ENCODE measurements at places on chromosomes 7 and 10.

- no peak for ATAC-seq
These were observed 47.4 kb downstream of the ORC5 start for GRCh38 chr7:104160375-104160774.

DNA sequence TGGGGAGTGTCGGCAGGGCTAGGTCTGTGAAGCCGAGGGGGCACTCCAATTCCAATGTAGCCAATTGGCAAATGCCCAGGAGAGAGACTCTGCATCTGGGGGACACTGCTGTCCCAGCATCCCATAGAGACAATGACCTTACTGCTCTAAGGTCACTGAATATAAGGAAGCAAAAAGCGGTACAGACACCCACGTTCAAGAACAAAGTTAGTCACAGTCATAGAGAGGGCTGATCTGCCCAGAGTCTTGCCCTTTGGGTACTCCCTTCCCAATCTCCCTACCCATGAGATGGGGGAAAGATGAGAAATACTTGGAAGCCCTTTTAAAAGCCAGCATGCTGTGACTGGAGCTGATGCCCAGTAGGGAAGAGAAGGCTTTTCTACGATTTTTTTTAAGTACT is 76.3 kb upstream of the GSDME start:
- ATAC-seq, result peak; percentile 48

DNA sequence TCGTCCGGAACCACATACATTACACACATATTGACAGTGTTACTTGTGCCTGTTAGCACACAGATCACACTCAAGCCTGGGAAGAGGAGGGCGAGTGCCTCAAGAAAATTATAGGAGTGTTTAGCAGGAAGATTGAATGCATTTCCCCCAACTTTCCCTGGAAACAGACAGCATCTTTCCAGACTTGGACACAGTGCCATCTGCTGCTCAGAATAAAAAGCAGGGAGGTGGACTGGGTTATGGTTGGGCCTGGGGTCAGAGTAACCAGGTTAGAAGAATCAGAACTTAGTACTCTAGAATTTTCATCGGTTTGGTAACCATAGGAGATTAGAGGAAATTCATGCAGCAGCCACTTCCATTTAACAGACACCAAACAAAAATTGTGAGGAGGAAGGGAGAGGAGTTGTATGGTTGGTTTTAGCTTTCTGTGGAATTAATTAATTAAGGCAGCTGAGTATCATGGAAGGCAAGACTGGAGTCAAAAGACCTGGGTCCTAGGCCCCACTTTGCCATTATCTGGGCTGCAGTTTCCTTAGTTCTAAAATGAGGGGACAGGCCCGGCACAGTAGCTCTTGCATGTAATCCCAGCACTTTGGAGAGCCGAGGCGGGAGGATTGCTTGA is 43.4 kb upstream of the OPTN start:
- ATAC-seq, result no peak

GRCh38 chr10:121268363-121268762 is 329.9 kb downstream of the FGFR2 start:
- ATAC-seq, result no peak

- peak; percentile 75 for ATAC-seq
These were observed 128.9 kb downstream of the ZNF365 start for GRCh38 chr10:62502995-62503613.

DNA sequence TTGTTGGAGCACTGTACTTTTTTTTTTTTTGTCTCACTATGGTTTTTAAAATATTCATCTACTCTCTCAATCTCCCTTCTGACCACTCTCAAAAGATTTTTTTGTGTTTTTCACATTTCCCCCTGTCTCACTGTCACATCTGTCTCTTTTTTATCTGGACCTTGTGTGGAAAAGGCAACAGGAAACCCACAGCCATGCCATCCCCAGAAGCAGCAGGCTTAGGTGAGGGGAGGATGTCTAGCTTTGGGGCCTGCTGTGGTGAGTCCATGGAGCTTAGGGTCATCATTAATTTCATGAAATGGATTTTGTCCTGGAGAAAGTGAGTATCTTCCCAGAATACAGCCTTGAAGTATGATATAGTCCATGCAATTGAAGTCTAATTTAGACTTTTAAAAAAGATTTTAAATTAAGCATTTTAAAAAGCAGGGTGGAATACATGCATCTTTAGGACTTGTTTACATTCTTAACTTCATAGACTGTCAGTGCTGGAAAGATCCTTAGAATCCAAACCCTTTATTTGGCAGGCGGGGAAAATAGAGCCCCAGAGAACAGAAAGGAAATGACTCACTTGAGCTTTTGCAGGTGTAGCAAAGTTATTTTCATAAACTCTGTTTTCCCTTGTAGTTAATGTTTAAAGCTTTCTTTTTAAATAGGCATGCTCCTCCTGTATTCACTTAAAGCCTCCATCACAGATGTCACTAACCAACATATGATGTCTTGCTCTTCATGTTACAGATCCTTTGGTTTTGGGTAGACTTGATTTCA is 25.1 kb downstream of the MINDY4 start:
- ATAC-seq, result no peak

GRCh38 chr10:6025683-6026255 is 36.4 kb downstream of the IL2RA start:
- ATAC-seq, result no peak

GRCh38 chr7:27116962-27117886 is 13.3 kb downstream of the HOXA4 start:
- no peak for ATAC-seq

DNA sequence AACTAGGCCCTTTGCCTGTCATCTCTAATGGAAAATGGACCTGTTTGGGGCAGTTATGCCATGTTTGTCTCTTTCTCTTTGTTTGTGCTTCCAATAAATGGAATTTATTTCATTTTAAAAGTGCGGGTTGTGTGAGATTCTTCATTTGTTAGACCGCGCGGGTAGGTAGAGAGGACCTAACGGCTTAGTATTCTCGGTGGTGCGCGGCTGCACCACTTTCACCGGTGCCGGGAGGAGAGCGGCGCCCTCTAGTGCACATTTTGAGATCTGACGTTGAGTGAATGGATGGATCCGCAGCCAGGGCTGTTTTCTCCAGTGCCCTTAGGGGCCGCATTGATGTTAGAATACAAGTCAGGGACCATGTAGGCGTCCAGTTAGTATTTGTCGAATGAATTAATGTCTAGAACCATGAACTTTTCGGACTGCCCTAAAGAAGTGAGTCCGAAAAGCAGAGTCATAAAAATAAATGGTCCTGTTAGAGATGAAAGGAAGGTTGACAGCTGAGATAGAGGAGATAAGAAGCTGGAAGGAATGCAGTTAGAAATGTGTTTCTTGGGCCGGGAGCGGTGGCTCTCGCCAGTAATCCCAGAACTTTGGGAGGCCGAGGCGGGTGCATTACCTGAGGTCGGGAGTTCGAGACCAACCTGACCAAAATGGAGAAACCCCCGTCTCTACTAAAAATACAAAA is 29.3 kb upstream of the GIMAP8 start:
- ATAC-seq, result peak; percentile 93

DNA sequence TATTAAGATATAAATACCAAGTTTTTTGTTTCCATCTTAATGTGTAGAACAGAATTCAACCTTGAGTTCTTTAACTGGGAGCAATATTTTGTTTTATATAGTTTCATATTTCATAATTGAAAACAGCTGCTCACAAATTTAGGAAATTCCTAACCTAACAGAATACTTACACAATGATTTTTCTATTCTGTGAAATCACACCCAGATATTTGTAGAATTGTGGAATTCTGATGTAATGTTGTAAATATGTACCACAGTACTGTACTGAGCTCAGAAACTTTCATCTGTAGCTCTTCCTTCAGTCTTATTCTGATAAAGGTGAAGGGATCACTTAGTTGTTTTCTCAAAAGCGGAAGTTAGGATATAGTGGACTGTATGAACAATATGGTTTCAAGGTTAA is 143.4 kb upstream of the GLI3 start:
- ATAC-seq, result no peak

- no peak for ATAC-seq
These were observed 1.1 kb upstream of the GPRIN2 start for GRCh38 chr10:46557319-46558121.

DNA sequence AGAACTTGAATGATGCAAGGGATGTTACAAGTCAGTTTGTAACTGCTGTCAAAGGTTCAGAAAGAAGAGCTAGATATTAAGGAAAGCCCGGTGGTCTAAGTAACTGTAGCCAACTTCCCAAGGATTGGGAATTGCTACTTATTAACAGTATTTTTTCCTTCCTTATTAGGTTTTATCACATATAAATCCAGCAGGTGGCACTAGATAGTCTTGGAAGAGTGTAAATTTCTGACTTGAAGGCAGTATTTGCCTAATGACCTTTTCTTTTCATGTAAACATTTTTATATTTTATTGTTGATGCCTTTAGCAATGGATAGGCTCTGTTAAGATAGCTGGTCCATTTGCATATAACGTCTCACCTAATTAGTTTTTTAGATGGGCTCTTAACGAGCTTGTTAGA is 51.2 kb downstream of the ANLN start:
- no peak for ATAC-seq

DNA sequence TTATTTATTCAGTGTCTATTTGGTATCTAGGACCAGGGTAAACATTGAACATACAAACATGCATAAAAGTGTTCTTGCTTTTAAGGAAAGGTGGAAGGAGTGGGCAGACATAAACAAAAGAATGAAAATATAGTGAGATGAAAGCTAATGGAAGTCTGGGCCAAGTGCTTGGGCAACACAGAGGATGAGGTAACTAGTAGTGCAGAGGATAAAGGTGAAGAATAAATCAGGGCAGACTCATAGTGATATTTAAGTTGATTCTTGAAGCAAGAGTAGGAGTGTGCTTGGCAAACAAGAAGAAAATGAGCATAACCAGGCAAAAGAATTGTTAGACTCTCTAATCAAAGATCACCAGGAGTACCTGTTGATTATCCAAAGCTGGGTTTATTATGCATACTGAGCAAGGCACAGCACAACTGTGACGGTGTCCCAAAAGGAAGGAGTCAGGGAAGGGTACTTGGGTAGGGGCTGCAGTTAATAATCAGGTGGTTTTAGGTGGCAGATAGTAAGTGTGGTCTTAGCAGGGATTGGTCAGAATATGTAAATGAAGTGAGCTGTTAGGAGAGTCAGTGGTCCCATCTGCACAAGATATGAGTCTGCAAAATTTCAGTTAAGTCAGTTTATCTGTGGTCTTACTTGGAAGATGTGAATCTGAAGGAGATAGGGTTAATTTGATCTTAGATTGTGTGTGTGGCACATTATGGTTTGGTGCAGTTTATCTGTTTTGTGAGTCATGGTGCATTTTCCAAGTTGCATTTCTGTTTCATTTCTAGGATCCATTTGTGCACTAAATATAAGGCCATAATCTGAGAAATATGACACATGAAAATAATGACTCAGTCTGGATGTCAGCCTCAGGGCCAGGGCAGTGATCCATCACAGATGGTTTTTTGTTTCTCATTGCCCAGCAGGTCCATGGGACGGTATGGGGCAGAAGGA is 30.6 kb upstream of the TAX1BP1 start:
- peak; percentile 28 for ATAC-seq

GRCh38 chr7:10571759-10572158 is 401.9 kb upstream of the PHF14 start:
- ATAC-seq, result no peak

GRCh38 chr10:95176101-95176500 is 17.9 kb upstream of the ACSM6 start:
- ATAC-seq, result no peak

DNA sequence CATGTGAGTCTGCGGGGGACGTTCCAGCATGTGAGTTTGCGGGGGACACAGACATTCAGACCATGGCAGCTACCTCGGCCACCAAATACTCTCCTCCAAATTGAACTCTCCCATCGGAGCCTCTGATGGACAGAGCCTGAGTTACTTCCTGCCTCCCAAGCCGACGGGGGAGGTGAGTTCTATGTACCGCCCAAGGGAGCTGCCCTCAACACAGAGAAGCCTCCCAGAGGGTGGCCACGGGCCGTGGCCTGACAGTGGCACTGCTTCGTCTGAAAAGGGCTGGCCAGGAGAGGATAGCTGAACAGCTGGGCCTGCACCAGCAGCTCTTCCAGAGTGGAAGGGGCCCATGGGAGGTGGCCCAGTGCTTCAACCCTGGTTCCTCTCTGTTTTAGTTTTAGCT is 274.5 kb upstream of the PPP2R2D start:
- no peak for ATAC-seq

DNA sequence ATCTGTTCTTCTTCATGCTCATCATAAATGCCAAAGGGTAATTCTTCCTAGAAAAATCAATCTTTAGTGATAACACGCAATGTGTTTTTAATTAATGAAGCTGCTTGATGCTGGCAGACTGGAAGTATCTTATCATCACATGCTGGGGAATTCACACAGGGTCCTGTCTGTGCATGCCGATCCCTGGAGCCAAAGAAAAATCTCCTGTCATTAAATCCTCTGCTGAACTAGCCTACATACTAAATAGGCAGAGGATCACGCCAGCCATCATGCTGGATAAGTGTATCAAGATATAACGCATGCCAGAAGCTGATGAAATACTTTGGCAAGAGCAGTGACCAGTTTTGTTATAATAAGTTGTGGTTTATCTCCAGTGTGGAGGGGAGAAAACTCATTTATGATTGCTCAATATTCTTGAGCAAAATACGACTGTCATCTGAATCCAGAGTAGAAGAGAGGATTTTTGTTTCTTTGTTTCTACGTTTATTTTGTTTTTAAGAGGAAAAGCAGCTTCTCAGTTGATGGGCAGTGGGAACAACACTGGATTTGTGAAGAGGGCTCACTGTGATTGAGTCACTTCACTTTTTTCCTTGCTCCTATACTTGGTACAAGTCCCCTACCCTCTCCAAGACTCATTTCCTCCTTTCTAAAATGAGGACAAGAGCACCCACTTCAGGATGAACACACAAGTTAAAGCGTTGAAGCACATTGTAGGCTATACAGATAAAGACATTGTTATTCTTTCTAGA is 649.1 kb downstream of the TNS3 start:
- ATAC-seq, result peak; percentile 83

DNA sequence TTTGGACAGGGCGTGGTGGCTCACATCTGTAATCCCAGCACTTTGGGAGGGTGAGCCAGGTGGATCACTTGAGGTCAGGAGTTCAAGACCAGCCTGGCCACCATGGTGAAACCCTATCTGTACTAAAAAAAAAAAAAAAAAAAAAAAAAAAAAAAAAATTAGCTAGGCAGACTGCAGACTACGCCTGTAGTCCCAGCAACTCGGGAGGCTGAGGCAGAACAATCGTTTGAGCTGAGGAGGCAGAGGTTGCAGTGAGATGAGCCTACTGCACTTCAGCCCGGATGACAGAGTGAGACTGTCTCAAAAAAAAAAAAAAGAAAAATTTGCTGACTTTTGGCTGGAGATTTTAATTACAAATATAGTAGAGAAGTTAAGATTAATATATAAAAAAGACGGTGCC is 104.0 kb downstream of the HIPK2 start:
- ATAC-seq, result no peak

DNA sequence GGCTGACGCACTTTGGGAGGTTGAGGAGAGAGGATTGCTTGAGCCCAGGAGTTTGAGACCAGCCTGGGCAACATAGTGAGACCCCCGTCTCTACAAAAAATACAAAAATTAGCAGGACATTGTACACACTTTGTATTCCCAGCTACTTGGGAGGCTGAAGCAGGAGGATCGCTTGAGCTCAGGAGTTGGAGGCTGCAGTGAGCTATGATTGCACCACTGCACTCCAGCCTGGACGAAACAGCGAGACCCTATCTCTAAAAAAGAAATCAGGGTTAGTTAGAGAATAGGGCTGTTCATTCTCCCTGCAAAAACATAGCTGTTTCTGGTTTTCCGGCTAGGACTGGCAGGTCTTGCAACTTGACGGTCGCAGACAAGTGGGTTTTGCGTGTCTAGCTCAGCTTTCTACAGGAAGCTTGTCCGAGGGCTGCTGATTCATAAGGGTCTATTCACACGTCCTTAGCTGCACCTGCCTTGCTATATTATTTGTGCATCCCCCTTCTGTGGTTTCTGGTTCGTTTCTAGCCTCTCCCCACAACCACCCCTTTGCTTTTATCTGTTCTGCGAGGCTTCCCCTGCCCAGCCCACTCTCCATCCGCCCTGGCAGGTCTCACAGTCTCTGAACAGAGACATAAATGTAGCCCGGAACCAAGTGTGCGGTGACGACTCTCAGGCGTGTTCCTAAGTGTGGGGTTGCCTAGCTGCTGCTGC is 10.7 kb downstream of the AMZ1 start:
- no peak for ATAC-seq

Data from gastroesophageal sphincter (tissue), 4 donors.